CD4-positive, alpha-beta T cell treated with Interleukin-6 at 100 ng/mL for 8 hours (primary cell): ENCODE measurements at places on chromosomes 11 and 22.

GRCh38 chr11:14270690-14271542 is 88.1 kb downstream of the RRAS2 start:
- peak; percentile 11 for DNase-seq

DNA sequence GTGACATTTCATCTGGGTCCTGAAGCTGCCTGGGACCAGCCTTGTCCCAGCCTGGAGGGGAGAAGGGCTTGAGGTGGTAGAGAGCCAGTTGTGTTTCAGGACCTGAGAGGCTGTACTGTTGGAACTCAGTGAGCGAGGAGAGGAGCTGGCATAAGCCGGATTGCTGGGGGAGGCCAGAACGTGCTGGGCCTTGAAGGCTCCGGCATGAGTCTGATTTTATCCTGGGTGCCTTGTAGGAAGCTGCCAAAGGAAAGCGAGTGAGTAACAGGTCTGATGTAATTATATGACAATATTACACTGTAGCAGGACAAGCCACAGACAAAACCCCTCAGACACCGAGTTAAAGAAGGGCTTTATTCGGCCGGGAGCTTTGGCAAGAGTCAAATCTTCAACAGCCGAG is 17.2 kb downstream of the AP2A2 start:
- DNase-seq, result no peak

DNA sequence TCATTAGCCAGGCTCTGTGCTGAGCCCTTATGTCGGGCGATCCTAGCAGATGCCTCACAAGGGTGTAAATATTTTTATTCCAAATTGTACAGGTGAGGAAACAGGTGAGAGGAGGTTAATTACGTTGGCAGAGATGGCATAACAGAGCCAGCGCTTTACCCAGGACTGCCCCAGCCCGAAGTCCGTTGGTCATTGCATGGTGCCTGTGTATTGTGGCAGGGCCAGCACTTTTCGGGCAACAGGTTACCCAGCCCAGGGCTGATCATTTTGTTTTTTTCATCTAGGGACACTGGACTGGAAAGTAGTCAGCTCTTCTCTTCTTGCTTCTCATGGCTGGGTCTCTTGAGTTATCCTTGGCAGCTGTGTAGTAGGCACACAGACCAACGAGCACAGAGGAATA is 202.2 kb upstream of the NAV2 start:
- DNase-seq, result no peak

DNA sequence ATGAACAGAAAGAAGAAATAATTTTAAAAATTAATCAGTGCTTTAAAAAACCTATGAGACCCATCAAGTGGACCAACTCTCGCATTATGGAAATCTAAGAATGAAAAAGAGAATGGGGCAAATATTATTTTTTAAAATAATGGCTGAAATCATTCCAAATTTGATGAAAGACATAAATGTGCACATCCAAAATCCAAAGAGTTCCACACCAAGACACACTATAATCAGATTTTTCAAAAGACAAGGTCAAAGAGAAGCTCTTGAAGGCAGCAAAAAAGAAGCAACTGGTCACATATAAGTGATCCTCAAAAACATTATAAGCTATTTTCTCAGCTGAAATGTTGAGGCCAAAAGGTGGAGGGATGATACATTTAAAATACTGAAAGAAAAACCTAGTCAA is 85.3 kb downstream of the ARHGAP32 start:
- no peak for DNase-seq

DNA sequence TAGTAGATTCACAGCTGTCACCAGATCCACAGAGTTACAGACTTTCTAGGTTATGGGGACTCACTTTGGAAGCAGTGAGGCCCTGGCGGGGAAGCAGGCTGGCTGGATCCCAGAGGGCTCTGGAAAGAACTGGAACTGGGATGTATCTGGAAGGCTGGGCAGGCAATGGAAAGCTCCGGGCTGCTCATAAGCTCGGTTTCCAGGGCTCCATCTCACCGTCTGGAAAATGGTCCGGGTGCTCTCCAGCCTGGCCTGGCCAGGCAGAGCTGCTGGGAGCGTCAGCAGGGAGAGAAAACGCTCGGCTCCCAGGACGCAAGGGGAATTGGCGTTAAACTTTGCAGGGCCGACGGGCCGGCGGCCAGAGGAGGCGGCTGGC is 335 bp upstream of the SEZ6L start:
- no peak for DNase-seq

DNA sequence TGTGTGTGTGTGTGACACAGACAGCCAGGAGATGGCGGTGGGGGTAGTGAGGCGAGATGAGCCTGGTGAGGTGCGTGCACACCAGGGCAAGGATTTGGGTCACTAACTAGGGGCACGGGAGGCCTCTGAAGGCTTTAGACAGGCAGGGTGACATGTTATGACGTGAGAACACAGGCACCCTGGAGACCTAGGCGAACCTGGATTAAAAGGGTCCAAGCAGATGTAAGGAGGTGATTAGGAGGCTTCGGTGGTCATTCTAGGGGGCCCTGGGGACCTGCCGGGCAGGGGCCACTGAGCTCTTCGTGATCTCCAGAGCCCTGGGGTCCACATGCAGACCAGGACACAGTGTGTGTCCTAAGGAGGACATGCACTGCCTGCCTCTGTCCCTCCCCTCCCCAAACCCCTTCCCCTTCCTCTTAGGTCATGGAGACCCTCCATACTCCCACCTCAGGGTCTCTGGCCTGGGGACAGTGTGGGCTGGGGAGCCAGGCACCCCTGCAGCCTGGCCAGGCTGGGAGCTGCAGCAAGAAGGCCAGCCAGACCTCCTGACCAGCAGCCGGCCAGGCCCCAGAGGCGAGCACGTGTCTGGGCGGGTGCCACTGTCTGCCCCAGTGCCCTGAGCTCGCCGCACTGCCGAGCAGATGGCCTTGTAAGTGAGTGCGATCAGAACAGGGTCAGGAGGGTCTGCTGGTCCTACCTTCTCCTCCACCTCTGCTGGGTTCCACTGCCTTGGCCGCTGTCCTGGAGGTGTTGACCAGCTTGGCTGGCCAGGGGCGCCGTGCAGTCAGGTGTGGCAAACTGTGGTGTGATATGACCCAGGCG is 32.1 kb downstream of the IFT27 start:
- DNase-seq, result no peak

GRCh38 chr11:134628426-134628825 is 216.4 kb upstream of the B3GAT1 start:
- DNase-seq, result no peak

- no peak for DNase-seq
These were observed 34.0 kb upstream of the MMP13 start for GRCh38 chr11:102989379-102990047.

DNA sequence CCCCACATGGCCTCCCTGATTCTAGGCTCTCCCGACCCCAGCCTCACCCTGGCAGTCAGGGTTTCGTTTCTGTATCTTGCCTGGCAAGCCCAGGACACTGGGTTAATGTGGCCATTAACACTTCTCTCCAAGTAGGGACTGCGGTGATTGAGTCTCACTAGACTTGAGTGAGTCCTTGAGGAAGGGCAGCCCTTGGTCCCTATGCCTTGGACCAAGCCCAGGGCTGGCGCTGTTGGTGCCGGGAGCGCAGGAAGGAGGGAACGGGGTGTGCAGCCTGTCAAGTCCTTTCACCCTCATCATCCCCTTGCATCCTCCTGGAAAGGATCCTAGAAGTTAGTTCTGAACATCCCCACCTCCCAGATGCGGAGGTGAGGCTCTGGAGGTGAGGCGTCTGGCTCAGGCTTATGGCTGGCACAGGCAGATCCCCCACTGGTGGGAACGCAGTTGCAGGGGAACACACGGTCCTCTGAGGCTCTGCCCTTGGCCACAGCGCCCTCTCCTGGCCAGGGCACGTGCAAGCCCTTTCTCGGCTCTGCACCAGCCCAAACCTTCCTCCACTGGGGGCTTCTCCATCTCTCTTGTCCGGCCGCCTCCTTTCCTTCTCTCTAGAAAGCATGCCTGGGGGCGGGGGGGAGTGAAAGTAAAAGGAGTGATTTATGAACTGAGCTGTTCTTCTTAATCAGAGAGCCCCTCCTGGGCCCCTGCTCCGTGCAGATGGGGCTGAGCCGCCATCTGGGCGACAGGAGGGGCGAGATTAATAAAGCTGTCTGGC is 56.7 kb downstream of the TP53I11 start:
- peak; percentile 48 for DNase-seq

- no peak for DNase-seq
These were observed 19.6 kb upstream of the MOGAT2 start for GRCh38 chr11:75697906-75698581.

DNA sequence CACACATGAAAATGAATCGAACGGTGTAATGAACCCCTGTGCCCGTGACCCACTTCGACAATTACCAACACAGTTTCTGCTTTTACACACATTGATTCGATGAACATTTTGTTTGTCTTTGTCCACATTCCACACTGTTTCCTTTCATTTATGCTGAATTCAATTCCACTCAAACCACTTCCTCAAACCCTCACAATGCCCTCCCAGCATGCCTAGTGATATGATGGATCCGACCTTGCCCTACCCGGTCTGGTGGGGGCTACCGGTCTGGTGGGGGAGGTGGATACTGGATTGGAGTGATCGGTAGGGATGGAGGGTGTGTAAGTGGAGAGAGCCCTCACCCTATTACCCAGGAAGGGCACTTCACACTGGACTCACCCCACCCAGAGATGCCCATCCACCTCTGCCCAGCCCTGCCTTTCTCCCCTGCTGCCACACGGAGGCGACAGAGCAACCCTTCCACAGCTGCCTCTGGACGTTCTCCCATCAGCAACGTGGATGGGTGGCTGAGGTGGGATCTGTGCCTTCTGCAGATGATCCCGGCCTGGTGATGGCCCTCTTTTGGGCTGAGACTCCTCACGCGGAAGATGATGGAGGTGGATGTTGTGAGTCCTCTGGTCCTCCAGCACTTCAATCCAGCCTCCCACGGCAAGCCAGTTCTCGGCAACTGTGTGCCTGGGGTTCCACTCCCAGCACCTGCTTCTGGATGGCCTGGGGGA is 33.0 kb upstream of the P2RY2 start:
- DNase-seq, result peak; percentile 25

DNA sequence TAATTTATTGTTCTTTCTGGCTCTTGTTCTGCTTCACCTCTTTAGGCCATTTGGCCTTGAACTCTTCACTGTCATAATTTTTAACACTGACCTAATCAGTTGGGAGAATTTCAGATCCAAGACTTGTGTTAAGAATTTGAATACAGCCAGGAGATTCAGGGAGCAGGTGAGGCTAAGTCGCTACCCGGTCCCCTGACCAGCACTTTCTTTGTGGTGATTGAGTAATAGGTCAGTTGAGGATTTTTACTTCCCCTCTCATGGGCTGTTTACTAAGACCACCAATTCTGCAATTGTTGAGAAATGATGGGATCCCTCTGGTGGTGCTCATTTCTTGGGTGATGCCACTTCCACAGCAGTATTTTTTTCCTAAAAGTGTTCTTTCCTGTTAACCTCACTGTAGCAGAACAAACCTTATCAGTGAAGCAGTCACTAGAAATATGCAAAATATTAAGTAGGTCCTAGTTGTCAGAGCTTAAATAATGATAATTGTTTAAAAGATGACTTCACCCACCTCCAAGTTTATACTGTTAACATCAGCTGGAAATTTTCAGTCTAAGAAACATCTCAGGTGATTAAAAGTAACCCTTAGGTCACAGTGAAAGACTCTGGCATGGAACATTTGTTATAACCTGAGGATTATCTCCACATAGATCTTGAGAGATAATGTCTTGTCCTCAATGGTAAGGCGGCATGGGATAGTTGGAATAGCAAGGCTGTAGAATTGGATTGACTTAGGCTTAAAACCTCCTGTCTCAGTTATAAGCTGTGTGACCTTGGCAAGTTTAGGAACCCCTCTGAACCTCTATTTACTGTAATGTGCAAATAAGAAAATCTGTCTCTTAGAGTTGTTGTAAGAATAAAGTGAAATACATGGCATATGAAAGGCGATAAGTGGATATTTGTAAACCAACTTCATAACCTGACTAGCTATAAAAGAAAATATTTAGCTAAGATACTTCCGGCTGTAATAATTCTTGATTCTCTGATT is 41.3 kb downstream of the POLD3 start:
- DNase-seq, result no peak
